ENCODE measurements at places on chromosomes 7 and 10.
A peak's percentile ranks its signal among the peaks of the same experiment; 100 is the strongest.

- DNase-seq: no peak
Observed at GRCh38 chr7:121595758-121596696, 199.9 kb upstream of the FAM3C start.

DNA sequence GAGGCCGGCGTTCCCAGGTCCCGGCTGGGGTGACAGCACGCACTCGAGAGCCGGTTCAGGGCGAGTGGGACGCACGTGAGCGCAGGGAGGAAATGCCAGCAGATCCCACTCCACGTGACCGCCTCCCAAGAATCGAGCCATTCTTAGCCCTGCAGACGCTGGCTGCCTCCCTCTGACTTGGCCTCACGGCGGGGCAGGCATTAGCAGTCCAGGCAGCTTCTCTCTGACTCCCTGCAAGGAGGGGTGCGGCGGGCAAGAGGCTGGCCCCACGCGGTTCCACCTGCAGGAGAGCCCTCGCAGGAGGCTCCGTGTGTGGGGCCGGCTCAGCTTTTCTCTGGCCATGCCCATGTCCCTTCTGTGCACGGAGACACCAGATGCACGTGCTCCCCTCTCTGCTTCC, 10.1 kb downstream of the GPR146 start:
- no peak for DNase-seq

GRCh38 chr7:20219446-20220292, 2.5 kb upstream of the MACC1 start:
- no peak for DNase-seq

GRCh38 chr7:152911922-152912321, 152.4 kb downstream of the ACTR3B start:
- no peak for DNase-seq

DNA sequence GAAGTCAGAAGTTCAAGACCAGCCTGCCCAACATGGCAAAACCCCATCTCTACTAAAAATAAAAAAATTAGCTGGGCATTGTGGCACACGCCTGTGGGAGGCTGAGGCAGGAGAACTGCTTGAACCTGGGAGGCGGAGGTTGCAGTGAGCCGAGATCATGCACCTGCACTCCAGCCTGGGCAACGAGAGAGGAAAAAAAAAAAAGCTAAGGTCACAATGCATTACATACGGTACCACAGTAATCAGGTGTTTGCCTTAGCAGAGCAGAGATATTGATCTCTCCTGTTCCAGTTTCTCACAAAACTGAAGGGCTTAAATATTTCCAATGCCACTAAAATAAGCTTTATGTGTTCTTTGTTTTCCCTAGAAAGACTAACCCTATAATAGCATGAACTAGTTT, 7.5 kb downstream of the PDZD8 start:
- no peak for DNase-seq

DNA sequence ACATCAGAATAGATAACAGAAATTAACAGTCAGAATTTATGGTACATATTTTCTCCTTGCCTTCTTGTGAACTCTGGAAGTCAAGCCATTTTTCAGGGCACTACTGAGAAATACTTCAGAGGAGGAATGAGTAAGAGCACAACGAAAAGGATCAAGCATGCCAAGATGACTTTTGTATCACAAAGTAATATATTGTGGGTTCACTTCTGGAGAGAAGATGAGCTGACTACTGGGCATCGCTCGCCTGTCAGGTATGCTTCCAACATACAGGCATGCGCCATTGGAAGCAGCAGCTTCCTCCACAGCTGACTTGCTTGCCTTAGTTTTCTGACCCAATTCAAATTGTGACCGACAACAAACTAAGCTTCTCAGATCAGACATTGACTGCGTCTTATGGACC, 137.3 kb downstream of the VTI1A start:
- DNase-seq: no peak

- no peak for DNase-seq
Observed at GRCh38 chr7:31023877-31024276, 28.2 kb upstream of the ADCYAP1R1 start.

DNA sequence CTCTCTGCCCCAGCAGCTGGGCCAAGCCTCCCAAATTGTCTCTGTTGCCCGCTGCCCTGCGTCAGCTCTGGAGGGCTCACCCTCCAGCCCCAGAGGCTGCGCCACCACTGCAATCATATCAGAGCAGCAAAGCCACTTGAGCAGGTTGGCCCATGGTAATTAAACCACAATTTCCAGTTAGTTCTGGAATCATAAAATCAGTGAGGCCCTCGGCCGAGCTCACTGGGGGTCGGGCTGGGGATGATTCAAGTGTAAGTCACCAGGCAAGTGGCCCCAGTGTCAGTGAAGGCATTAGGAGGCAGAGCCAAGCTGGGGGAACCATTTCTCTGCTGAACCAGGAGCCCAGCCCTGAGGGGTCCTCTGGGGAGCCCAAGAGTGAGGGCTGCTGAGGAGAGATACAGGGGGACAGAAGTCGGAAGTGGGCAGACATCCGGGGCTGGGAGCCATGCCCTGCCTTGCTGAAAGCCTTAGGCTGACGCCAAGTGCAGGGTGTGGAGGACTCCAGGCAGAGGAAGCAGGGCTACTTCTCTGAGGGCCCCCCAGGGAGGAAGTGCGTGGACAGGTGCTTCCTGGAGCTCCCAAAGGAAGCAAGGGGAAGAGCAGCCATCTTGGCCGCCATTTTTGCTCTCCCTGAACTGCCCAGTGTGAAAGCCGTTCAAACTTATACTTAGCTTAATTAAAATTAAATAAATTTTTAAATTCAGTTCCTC, 29.5 kb upstream of the SLC29A3 start:
- DNase-seq: no peak

DNA sequence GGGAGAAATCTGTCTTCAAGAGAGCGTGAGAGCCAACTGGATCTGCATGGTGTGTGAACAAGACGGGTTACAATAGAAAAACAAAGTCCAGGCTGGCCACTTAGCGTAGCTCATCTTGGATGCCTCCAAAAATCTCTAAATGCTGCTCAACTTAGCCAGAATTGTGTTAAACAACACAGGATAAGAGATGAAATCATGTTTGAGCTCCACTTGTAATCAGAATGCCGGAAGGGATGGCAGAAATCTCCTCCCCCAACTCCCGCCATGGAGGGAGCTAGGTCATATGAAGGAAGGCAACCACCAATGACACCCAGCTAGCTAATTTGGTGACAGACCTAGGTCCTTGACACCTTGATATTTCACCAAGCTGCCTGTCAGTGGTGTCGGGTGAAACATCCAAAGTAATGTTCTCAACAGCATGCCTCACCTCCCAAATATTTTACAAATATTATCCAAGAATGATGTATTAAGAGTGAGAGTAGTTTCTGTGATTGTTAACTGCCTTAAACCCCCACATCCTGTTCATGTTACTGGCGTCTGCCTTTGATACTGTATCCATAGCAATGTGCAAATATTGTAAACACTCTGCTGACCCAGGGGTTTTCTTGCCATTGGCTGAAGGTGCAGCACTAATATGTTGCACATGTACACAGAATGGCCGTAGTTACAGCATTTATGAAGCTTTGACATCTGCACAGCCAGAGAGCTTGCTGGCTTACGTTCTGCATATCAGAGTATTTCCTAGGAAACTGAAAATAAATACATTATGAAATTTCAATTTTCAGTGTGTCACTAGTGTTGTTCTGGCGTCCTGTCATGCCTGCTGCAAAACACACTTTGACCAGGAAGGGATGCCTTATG, 25.8 kb downstream of the TMEM254 start:
- DNase-seq: peak; percentile 42

GRCh38 chr7:88046839-88047573, 113.0 kb downstream of the ADAM22 start:
- DNase-seq: no peak

DNA sequence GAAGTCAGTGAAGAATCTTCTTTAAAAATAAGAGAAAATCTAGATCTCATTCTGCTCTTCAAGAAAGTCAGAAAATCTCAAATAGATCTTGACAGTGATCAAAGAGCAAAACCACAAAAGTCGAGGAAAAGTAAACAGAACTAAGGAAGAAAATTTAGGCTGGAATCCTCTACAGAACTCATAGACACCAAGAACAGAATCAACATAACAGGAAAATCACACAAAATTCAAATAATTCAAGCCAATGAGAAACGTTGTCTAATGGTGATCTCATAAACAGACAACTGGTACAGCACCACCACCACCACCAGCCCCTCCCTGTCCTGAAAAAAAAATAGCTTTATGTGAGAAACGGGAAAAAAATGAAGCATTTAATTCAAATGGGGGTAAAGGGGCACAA, 6.9 kb downstream of the ITGB1 start:
- DNase-seq: no peak

DNA sequence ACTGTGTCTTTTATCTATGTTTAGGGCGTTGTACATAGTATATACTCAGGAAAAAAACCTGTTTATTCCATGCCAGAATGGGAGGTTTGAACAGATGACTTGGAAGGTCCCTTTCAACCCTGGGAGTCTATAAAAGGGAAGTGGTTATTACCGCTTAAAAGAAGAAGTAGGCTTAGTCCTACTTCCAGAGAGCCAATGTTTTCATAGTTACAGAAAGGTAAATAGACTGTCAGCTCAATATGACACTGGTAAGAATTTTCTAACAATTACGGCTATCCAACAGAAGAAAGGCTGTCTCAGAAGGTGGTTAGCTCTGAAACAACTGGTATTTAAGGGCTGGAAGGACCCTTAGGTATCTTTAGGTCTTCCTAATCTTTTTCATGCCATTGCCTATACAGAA, 1.1 kb upstream of the TFAM start:
- DNase-seq: peak; percentile 49

GRCh38 chr7:34277016-34277802, 371.9 kb downstream of the BMPER start:
- no peak for DNase-seq

GRCh38 chr10:117551330-117552155, 9.0 kb downstream of the EMX2 start:
- no peak for DNase-seq

DNA sequence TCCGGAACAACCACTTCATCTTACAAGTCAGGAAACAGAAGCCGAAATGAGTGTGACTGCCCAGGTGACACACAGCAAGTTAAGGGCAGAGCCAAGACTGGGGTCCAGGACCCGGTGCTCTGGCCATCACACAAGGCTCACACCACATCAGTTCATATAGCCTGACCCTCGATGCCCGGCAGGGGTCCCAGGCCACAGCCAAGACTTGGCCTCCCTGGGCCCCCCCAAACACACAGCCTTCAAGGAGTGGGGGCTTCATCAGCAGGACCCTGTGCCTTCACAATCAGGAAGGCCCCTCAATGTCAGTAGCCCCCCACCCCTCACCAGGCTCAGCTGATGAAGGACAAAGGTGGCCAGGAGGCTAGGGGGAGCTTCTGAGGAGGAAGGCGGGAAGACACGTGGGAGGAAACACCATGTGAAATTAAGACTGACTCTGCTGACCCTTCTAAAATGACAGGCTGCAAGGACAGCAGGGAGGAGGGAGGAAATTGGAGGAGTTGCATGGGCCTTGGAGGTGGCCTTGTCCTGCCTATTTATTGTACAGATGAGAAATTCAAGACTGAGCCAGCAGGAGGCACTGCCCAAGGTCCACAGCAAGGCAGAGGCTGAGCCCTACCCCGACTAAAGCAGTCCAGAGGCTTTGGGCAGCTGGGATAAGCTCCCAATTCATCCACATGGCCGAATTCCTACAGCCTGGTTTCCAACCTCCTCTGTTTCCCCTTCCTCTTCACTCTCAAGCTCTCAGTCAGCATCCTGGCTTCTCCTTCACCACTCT, 216.1 kb upstream of the ZMIZ1 start:
- no peak for DNase-seq

Measured in GM13977 (cell line).